Nucleus accumbens (tissue), 56 donors: ENCODE measurements at places on chromosomes 7 and 10.

GRCh38 chr7:87047-87446, 105.3 kb upstream of the FAM20C start:
- no peak for DNase-seq

DNA sequence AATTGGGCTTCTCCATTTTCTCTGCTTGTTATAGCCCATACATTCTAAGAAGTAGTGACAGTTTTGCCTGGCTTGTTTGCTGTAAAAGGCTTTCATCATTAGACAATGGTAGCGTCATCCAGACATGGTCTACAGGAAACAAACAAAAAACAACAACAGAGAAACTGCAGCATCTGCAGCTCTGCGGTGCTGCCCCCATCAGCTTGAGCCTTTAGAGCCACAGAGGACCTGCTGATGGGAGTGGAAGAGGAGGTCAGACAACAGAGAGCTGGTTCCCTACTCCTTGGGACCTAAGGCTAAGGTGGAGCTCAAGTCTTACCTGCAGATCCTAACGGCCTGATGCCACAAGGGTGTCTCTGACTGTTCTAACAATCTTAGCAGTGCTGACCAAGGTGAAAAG, 3.1 kb downstream of the INA start:
- no peak for DNase-seq

DNA sequence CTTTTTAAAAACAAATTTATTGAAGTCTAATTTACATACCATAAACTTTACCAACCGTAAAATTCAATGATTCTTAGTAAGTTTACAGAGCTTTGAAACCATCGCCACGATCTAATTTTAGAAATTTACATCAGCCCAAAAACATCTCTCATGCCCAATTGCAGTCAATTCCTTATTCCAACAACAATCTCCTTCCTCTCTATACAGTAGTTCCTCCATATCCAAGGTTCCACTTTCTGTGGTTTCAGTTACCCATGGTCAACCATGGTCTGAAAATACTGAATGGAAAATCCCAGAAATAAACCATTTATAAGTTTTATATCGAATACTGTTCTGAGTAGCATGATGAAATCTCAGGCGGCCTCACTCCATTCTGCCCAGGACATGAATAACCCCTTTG, 183.4 kb upstream of the ADCY1 start:
- DNase-seq, result no peak

DNA sequence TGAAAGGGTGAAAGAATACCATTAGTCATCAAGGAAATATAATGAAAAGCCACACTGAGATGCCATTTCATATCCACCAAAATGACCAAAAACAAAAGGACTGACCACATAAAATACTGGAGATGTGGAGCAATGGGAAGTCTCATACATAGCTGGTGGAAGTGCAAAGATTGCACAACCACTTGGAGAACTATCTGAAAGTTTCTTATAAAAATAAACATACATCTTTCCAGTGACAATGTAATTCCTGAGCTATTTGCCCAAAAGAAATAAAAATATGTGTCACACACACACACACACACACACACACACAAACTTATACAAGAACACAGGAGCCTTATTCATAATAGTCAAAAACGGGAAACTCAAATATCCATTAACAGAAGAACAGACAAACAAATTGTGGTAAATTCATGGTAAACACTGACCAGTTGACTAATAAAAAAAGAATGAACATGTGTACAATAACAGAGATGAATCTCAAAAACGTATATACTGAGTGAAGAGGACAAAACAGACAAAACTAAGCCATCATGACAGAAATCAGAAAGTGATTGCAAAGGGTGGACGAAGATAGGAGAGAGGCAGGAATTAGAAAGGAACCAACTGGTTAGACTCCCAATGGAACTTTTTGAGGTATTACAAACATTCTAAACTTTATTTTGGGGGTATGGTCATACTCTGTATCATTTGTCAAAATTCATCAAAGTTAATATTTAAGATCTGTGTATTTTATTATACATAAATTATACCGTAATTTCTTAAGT, 21.5 kb downstream of the WASL start:
- DNase-seq, result no peak

- DNase-seq, result no peak
Observed at GRCh38 chr7:87627634-87627994, 584 bp upstream of the RUNDC3B start.

GRCh38 chr7:34406848-34407530, 251.0 kb upstream of the NPSR1 start:
- no peak for DNase-seq

GRCh38 chr7:18976715-18977471, 140.5 kb downstream of the TWIST1 start:
- no peak for DNase-seq

DNA sequence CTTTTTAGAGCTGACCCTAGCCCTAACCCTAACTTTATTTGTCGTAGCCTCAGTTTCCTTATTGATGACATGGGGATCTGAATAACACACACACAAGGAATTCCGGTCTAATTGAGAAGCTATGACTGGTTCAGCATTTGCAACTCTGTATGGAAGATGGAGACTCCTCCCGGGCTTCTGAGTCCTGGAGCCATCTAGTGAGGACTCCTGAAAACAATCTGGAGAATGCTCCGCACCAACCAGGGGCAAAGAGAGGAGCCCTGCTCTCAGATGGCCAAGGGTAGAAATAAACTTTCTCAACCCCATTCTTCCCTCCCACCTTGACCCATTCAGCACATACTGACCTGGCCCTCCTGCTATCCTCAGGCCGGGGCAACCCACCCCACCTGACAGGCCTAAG, 26.4 kb downstream of the MBL2 start:
- DNase-seq, result no peak

- no peak for DNase-seq
Observed at GRCh38 chr7:141880960-141881359, 35.2 kb upstream of the OR9A4 start.

GRCh38 chr10:99784016-99784726, 1.7 kb downstream of the ABCC2 start:
- DNase-seq, result no peak

- DNase-seq, result no peak
Observed at GRCh38 chr7:3092468-3092867, 48.8 kb upstream of the CARD11 start.

GRCh38 chr10:4330636-4331035, 495.4 kb upstream of the AKR1E2 start:
- no peak for DNase-seq

- DNase-seq, result no peak
Observed at GRCh38 chr7:45159296-45159695, 1.7 kb downstream of the RAMP3 start.

GRCh38 chr7:101630591-101630990, 1.5 kb upstream of the MYL10 start:
- DNase-seq, result no peak

GRCh38 chr10:97578171-97578844, 5.7 kb downstream of the ANKRD2 start:
- DNase-seq, result no peak

GRCh38 chr7:99473315-99473596, 566 bp downstream of the ZNF789 start:
- no peak for DNase-seq

DNA sequence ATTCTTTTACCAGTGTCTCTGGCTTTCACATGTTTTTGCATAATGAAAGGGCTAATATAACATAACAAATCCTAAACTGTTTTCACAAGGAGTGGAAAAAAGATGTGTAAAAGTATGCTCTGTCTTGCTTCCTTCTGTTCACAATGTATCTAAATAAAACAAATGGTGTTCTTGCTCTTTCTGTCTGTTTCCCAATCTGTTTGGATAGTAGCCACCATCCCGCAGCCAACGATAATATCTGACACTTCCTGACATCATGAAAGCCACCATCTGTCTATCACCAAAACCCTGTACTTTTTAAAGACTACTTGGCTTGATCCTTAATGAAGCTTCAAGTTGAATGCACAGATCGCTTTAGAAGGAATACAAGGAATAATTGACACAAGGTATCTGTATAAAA, 246.2 kb downstream of the ETV1 start:
- no peak for DNase-seq

DNA sequence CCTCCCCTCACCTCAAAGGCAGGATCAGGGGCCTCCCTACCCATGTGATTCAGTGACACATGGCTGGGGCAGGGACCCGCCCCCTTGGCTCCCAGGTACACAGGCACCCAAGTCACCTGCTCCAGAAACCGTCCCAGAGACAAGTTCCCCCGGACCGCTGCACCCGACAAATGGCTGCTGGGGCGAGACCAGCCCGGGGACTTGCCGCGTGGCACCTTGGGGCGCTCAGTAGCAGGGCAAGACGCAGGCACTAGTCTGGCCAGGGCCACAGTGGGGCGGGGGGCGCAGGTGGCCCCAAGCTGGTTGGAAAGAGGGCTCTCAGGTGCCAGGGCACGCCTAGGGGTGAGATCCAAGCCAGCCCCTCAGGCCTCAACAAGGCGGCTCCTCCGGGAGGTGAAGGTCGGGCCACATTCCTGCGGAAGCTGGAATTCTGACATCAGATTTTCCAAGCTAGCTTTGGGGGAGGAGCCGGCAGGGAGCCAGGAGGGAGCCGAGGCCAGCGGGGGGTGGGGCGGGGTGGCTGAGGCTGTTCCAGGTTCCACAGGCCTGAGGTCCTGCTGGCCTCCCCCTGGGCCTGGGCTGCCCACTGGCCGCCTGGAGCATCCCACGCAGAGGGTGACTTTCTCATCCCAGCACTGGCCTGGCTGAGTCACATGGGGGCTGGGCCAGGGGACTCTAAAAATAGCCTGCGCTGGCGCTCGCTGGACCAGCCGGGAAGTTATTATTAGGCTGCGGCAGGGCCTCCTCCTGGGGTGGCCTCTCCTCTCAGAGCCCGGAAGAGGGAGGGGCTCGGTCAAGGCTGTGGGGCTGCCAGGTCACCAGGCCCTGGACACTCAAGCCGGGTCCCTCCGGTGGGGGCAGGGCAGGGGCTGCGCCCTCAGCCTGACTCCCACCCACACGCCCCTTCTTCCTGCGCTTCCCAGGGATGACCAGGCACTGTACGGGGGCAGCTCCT, 20.5 kb upstream of the INPP5A start:
- no peak for DNase-seq

- no peak for DNase-seq
Observed at GRCh38 chr7:141071855-141072547, 1.9 kb upstream of the TMEM178B start.

DNA sequence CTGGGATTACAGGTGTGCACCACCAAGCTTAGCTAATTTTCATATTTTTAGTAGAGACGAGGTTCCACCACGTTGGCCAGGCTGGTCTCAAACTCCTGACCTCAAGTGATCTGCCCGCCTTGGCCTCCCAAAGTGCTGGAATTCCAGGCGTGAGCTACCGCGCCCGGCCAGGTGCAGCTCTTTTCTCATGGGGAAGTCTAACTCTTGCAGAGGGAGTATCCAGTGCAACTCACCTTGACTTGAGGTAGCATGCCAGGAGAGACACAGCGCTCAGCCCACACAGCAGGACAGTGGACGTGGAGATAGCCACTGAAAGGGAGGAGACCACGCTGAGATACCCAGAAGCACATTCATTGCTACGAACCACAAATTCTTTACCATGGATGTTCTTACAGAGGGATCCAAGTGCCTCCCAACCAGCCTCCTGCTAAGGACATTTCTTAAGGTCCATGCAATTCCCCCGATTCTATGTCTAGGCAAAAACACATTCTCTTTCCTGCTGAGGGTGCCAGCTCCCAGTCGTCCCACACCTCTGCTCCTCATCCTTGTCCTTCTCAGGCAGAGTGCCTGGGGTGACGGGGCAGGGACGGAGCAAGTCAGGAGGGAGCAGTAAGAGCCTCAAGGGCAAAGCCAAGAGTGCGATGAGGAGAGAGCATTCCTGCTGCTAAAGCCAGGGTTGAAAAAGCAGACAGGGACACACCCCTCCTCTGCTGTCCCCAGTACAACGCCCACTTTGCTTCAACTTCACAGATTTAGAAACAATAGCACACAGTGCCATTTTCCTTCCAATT, 21.0 kb downstream of the IL15RA start:
- DNase-seq, result no peak

GRCh38 chr7:71601851-71602250, 469.9 kb downstream of the GALNT17 start:
- no peak for DNase-seq

DNA sequence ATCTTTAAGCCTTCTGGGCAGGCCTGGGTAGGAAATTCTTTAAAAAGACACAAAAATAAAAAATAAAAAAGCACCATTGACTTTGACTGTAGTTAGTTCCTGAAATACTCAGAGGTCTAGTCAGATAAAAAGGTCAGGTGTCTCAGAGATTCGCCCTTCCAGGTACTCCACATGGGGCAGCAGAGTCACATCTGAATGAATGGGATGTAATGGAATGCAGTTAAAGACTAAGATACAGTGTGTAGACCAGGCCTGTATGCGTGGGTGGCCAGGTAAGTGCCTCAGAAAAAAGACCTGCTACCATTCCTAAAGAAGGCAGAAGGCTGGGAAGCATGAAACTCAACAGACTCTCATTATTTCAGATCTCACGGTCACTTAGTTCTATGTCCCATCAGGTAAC, 68.6 kb upstream of the SEM1 start:
- no peak for DNase-seq

DNA sequence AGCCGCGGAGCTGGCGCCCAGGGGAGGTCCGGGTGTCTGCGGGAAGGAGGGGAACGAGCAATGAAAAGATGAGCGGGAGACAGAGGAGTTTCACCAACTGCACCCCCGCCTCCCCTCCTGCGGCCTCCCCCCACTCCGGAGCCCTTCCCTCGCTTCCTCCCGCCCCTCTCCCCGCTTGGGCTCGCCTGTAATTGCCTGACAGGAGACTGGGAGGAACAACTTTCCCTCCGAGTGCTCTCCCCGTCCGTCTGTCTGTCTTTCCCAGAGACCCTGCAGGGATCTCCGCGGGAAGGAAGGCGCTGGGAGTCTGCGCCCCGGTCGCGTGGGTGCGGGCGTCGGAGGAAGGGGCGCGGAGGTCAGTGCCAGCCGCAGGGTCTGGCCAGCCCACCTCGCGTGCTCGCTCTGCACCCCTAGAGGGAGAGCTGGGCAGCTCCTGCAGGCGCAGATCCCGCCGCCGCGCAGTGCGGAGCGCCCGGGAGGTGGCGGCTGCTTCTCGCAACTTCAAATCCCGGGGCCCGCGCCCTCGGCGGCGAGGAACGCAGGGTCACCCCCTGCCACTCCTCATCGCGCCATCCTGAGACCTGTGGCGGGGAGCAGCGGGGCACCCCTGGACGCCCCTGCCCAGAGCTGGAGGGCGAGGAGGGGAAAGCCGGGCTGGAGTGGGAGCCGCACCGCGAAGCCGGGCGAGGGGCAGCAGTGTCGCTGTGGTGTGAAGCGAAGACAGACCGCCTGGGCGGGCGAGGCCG, 511 bp upstream of the NRP1 start:
- peak; percentile 54 for DNase-seq

DNA sequence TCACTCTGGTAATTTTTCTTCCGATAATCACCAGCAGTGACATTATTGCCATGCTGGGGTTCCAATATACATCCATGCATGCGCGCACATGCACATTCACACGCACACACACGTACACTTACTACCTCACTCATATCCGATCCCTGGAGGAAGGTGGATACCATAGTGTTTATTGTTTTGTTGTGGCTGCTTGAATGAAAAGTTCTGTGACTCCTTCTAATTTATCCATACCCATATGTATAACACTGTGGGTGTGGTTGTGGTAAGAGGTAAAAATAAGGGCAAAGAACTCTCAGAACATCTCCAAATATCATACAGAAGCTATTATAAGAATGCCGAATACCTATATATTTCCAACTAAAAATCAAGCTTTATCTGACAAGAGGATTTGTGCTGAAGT, 407.8 kb upstream of the PODXL start:
- no peak for DNase-seq

- no peak for DNase-seq
Observed at GRCh38 chr7:120467676-120468075, 194.7 kb downstream of the KCND2 start.
